Tibial nerve (tissue), 4 donors: ENCODE measurements at places on chromosomes 6 and 20. TPM values are rescaled to one million over a fixed set of nuclear protein-coding genes. Genes with fewer than 3 reads are reported as not detected.

Gene HFE
- total RNA-seq = 5.9 TPM

Gene CD109
- 12.1 TPM for total RNA-seq

Gene HLA-DOB
- total RNA-seq = not detected

Gene STX11
- 24.3 TPM for total RNA-seq

Gene HLA-DRA
- 620 TPM for total RNA-seq

DNA sequence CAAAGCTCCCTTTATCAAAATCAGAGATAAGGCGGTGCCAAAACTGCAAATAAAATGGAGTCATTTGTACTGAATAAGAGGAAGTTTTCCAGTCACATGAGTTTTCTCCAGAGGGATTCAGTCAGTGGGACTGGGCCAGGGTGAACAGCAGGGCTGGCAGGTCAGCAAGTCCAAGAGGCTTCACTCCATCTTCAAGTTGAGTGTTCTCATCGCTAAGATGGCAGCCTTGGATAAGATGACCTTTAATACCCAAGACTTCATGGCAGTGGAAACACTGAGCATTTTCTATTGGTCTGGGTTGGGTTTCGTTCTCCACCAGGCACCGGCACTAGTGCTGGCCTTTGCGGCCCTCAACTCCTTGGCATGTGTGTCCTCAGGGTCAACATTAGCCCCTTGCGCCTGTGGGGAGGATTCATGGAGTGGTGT, 29.3 kb upstream of the IGF2R start:
- no peak for DNase-seq
- H3K4me1 ChIP-seq = no peaks in the 10 kb centered on the region
- H3K36me3 ChIP-seq = no peaks in the 10 kb centered on the region
- no peak overlapping the region for H3K4me3 ChIP-seq
- no peak overlapping the region for H3K27ac ChIP-seq

GRCh38 chr20:35742741-35743523, 872 bp upstream of the RBM39 start:
- H3K36me3 ChIP-seq = peaks cover 23% of the 10 kb centered on the region
- peaks cover 28% of the 10 kb centered on the region for H3K4me1 ChIP-seq
- H3K4me3 ChIP-seq = peak overlapping the region; percentile 66
- peak; percentile 16 for DNase-seq

DNA sequence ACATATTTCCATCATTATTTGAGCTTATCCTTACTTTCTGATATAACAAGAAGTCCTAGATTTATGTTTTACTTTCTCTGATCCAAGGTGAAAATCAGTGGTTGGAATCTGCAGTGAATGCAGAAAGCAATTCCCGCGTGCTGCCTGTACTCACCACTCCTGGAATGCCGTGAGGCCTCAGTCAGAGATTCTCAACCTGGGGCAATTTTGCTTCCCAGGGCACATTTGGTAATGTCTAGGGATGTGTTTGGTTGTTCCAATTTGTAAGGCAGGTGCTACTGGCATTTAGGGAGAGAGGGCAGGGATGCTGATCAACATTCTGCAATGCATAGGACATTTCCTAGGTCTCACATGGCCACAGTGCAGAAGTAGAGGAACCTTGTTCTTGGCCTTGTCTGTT, 23.9 kb downstream of the CST4 start:
- no peak overlapping the region for H3K27ac ChIP-seq
- H3K27me3 ChIP-seq = no peaks in the 10 kb centered on the region
- no peaks in the 10 kb centered on the region for H3K4me1 ChIP-seq
- no peaks in the 10 kb centered on the region for H3K36me3 ChIP-seq

- H3K36me3 ChIP-seq = no peaks in the 10 kb centered on the region
- H3K4me3 ChIP-seq = no peak overlapping the region
- no peaks in the 10 kb centered on the region for H3K27me3 ChIP-seq
- DNase-seq = no peak
- no peak overlapping the region for H3K27ac ChIP-seq
These were observed 71.3 kb upstream of the IYD start for GRCh38 chr6:150297327-150298029.

DNA sequence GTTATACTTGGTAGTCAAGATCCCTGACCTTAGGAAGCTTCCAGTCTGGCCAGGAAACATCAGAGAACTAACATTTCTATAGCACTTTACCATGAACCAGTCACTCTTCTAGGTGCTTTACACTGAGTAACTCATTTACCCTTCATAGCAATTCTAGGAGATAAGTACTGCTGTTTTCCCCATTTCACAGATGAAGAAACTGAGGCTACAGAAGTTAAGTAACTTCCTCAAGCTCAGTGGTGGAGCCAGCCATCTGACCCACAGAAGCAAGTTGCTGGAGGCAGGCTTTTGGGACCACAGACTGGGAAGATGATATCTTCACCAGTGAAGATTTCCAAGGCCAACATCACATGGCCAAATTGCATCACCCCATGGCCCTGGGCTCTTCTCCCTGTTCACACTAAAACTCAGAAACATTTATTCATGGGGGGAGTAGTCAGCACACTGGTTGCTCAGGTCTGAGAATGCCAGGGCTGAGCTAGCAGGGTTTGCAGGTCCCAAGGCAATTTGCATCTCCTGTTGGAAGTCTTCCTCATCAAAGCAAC, 70.3 kb downstream of the UNC5CL start:
- no peaks in the 10 kb centered on the region for H3K4me1 ChIP-seq
- no peak overlapping the region for H3K27ac ChIP-seq
- H3K27me3 ChIP-seq = no peaks in the 10 kb centered on the region
- no peak overlapping the region for H3K4me3 ChIP-seq
- no peaks in the 10 kb centered on the region for H3K36me3 ChIP-seq
- DNase-seq = no peak

- no peaks in the 10 kb centered on the region for H3K36me3 ChIP-seq
- H3K4me3 ChIP-seq = no peak overlapping the region
- H3K27me3 ChIP-seq = no peaks in the 10 kb centered on the region
- peak; percentile 54 for DNase-seq
- peak overlapping the region; percentile 82 for H3K27ac ChIP-seq
- H3K4me1 ChIP-seq = peaks cover 43% of the 10 kb centered on the region
These were observed 10.9 kb downstream of the EYA2 start for GRCh38 chr20:46905364-46906125.

GRCh38 chr6:4743062-4743461, 33.1 kb upstream of the CDYL start:
- H3K27me3 ChIP-seq = no peaks in the 10 kb centered on the region
- H3K36me3 ChIP-seq = no peaks in the 10 kb centered on the region
- DNase-seq = no peak
- no peaks in the 10 kb centered on the region for H3K4me1 ChIP-seq

DNA sequence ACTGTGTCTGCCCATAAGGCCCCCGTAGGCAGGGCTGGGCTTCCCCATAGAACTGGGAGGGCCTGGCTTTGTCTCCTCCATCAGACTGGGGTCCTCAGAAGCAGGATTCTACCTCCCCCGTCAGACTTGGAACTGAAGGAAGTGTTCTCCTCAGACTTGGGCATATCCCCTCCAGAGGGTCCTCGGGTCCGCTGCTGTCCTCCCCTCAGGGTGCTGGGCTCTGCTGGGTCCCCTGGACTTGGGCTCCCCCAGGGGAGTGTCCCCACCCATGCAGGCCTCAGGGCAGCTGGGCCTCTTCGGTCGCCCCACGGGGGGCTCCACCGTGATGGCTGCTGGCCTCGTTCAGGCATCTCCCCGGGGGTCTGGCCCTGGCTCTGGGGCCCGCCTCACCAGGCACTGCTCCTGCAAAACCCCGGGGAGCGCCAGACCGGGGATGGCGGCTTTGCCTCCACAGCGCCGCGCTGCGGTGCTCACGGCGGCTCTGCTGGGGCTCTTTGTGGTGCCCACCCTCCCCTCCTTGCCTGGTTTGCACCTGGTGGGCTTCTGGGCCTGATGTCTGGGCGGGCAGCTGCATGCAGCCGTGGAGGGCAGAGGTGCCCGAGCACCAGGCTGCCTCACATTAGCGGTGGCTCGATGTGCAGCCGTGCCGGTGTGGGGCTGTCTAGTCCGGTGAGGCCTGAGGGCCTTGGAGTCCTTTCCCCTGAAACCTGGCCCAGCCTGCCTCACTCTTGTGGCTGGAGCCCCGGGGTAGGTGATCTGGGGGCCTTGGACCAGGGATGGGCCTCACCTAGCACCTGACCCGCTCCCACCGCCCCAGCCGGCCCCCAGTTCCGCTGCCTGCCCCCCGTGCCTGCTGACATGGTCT, 13.9 kb downstream of the COL20A1 start:
- H3K27me3 ChIP-seq = no peaks in the 10 kb centered on the region
- H3K4me1 ChIP-seq = no peaks in the 10 kb centered on the region
- no peak overlapping the region for H3K4me3 ChIP-seq
- no peak overlapping the region for H3K27ac ChIP-seq
